Esophagus squamous epithelium (tissue), 5 donors: ENCODE measurements at places on chromosomes 12 and 14.

GRCh38 chr12:130705178-130705822, 10.8 kb downstream of the RIMBP2 start:
- no peak for DNase-seq

- no peak for DNase-seq
These were observed 8.7 kb upstream of the PPP1R13B start for GRCh38 chr14:103856105-103856504.

- DNase-seq: no peak
These were observed 62.4 kb upstream of the BCL2L14 start for GRCh38 chr12:12008232-12008850.

GRCh38 chr12:5328669-5329517, 103.0 kb upstream of the NTF3 start:
- DNase-seq: no peak

- no peak for DNase-seq
These were observed 7.0 kb downstream of the PTPN11 start for GRCh38 chr12:112425582-112426382.

- no peak for DNase-seq
These were observed 248.0 kb downstream of the NPAS3 start for GRCh38 chr14:33186656-33187055.

GRCh38 chr12:57454566-57455373, at the start of gene INHBE:
INHBE (plus strand) TSS chr12:57455307; CDS start chr12:57455537, 230 bp downstream.
- no peak for DNase-seq

DNA sequence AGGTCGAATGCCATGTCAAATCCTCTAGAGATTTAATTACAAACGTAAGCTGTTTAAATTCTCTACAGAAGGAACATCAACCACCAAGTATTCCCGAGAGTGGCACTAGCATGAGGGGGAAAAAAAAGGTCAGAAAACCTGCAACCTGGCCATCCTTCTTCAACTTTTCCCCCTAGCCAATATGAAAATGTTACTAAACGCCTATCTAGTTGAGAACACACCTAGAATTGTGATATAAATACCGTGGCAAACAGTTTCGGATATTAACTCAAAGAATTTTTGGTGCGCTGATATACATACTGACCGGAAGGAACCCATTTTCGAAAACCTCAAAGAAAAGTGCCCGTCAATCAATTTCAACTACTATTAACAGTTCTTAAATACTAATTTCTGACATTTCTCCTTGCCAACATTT, 1.8 kb downstream of the HNRNPC start:
- DNase-seq: no peak

- DNase-seq: no peak
These were observed 53.7 kb upstream of the TMEM263 start for GRCh38 chr12:106902053-106902452.

DNA sequence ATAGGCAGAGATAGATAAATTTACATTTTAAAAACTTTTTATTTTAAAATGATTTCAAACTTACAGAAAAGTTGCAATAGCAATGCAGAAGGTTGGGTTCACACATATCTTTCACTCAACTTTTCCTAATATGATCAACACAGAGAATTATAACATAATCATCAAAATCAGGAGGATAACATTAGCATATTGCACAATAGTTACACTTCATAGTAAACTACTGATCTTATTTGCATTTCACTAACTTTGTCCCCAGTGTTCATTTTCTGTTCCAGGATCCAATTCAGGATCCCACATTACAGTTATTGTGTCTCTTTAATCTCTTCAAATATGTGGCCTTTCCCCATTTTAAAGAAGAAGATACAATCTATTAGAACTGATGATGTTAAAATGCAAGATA, 115.4 kb upstream of the ETV6 start:
- DNase-seq: no peak

- no peak for DNase-seq
These were observed 627 bp downstream of the TESC start for GRCh38 chr12:117098361-117099217.

DNA sequence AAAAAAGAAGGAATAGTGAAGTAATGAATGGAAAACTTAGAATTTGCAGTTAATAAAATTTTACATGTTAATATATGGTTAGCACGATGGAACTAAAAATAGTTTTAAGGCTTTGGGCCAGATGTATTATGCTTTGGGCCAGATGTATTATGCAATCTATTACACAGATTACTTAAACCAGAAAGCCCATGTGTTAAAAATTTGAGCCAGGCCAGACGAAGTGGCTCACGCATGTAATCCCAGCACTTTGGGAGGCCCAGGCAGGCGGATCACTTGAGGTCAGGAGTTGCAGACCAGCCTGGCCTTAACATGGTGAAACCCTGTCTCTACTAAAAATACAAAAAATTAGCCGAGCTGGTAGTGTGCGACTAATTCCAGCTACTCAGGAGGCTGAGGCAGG, 17.2 kb downstream of the IFT81 start:
- no peak for DNase-seq

- DNase-seq: no peak
These were observed 4.9 kb downstream of the DDX54 start for GRCh38 chr12:113180333-113180732.

DNA sequence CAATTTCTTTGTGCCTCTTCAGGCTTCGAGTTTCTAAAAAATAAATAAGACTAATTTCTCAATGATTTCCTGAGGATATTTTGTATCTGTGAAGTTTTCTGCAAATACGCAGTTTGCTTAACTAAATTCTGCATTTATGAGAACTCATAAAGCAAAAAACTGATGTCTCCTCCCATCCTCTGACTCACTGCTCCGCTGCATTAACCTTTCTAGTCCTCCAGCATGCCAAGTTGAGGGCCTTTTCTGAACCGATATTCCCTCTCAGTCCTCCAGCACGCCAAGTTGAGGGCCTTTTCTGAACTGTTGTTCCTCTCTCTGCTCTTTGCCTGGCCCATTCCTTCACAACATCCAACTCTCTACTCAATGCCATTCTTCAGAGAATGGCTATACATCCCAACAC, 3.2 kb downstream of the IPO8 start:
- DNase-seq: no peak

GRCh38 chr14:55500708-55501107, 60.3 kb upstream of the TBPL2 start:
- DNase-seq: no peak

DNA sequence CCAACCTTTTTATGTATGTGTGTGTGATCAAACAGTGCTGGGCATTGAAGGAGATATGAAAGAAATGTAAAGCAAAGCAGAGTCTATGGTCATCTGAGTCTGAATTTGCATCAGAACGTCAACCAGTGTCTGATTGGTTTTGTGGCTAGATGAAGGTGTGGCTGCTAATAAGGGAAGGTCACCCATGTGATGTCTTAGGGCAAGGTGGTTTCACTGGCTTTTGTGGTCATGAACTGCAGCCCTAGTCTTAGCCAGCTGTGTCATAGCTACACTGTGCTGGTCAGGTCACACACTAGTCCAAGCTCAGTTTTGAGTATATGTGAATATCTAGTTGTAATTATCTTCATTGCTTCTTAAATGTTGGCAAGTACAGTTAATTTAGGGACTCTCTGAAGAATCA, 105.8 kb downstream of the TGFB3 start:
- no peak for DNase-seq

DNA sequence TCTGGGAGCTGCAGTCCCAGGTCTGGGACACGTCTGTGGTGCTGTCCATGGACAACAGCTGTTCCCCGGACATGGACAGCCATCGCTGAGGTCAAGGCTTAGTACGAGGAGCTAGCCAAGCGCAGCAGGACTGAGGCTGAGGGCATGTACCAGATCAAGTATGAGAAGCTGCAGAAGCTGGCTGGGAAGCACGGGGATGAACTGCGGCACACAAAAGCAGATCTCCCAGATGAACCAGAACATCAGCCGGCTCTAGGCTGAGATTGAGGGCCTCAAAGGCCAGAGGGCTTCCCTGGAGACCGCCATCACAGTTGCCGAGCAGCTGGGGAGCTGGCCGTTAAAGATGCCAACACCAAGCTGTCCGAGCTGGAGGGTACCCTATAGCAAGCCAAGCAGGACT, 375.3 kb downstream of the SEC23A start:
- no peak for DNase-seq

- no peak for DNase-seq
These were observed 117.4 kb downstream of the EML1 start for GRCh38 chr14:99910337-99911309.

GRCh38 chr12:32151552-32151951, 44.9 kb downstream of the BICD1 start:
- DNase-seq: no peak

- DNase-seq: no peak
These were observed 12.8 kb upstream of the CREBL2 start for GRCh38 chr12:12598864-12599263.

GRCh38 chr12:57372233-57372632, 58.6 kb downstream of the R3HDM2 start:
- DNase-seq: no peak

DNA sequence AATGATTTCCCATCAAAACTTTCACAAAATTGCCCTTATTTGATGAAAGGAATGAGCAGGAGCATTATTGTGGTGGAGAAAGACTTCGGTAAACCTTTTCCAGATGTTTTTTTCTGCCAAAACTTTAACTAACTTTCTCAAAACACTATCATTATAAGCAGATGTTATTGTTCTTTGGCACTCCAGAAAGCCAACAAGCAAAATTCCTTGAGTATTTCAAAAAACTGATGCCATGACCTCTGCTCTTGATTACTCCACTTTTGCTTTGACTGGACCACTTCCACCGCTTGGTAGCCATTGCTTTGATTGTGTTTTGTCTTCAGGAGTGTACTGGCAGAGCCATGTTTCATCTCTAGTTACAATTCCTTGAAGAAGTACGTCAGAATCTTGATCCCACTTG, 29.7 kb upstream of the RAB21 start:
- no peak for DNase-seq

GRCh38 chr12:48077111-48077510, 28.8 kb downstream of the SENP1 start:
- no peak for DNase-seq

GRCh38 chr14:77353469-77354141, 23.3 kb downstream of the TMED8 start:
- DNase-seq: no peak

- DNase-seq: no peak
These were observed 21.7 kb upstream of the VPS37B start for GRCh38 chr12:122917507-122918121.

DNA sequence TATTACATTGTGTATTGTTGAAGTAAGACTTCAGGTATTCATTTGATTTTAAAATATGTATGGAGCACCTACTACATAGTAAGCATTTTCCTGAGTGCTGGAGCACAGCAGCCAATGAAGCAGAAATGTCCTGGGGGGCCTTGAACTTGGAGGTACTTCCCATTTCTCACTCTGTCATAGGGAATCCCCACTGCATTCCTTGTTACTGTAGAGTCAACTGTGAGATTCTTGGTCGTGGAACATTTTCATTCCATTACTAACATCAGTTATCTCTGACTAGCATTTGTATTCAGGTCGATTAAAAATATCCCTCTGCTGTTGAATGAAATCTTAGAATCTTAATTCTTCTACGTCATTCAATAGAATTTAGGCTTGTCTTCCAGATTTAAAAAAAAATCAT, 66.7 kb downstream of the PDE3A start:
- DNase-seq: no peak

GRCh38 chr12:11730299-11731041, 81.0 kb downstream of the ETV6 start:
- DNase-seq: no peak

DNA sequence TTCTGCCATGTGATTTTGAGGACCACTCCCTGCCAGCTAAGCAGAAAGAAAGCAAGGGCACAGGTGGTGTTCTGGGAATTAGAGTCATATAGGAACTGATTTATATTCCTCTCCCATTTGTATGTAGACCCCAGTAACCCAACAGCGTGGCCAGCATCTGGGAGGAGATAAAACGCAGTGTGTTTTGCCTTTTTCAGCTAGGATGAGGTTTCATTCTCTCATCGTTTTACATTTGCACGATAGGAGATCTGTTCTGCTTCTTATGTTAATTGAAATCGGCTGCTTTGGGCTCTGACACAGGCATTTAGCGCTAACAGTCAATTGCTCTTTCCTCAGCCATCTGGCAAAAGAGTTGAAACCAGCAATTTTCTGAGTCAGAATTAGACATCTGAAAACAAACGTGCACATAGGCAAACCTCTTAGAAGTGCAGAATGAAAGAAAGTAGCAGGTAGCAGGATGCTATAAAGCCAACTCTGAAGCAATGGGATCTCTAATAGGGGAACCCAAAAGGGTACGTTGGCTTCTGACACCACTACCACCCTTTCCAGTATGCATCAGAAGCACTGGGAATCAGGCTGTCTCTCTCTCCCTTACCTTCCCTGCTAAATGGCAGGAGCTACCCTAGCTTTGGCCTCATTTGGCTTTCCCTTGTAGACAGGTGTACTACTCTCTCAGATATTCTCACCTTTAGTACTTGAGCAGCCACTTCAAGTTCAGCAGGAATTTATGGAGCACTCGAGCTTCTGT, 219.1 kb downstream of the PHLDA1 start:
- no peak for DNase-seq

- no peak for DNase-seq
These were observed 16.2 kb upstream of the CORO1C start for GRCh38 chr12:108747563-108747962.

DNA sequence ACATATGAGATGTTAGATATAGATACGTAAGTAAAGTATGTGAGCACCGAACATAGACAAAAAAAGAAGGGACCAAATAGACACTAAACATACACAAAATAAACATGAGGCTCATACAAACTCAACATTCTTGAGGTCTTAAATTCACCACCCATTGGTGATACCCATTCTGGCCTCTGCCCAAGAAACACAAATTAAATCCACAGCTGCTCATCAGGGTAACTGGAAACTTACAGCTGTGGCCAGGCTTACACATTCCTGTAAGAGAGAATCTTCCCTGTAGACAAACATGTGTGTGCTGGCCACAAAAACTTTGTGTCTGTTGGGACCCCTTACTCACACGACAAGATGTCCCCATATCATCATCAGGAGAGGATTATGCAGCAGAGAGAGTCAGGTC, 22.4 kb downstream of the MAGOHB start:
- DNase-seq: no peak

GRCh38 chr12:7171854-7172253, 17.6 kb upstream of the PEX5 start:
- no peak for DNase-seq

DNA sequence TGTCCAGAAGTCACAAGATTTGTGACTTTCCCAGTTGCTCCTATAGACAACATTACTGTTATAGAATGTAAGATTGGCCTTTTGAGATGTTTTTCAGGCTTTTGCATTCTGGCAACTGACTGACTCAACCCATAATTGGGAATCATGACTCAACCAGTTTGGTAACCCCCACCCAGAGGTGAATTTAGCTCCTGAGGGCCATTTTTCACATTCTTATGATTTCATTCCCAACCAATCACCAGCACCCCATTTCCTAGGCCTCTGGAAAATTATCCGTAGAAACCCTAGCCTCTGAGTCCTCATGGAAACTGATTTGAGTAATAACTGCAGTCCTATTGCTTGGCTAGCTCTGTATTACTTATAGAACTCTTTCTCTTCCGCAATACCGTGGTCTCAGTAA, 626.0 kb upstream of the SEL1L start:
- no peak for DNase-seq
